ENCODE measurements at places on chromosomes 5 and 9.

- no peak for DNase-seq
Measured at GRCh38 chr5:72281764-72282499, 38.1 kb downstream of the MRPS27 start.

DNA sequence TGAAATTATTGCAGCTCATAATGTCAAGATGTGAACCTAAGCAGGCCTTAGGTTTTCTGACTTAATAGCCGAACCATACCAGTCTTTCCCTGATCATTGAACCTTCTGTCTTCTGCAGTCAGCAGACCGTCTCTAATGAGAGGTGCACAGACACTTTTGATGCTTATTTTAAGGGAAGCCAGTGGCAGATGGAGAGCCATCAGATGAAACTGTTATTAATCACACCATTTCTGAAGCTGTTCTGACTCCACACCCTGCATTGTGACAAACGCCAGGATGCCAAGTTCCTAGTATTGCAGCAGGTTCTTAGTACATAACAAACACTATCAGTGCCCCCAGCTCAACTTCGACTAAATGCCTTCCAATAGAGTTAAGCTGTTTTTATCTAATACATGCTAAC, 43.0 kb downstream of the PIK3R1 start:
- DNase-seq: no peak

- no peak for DNase-seq
Measured at GRCh38 chr5:67648201-67648671, 451.6 kb upstream of the CD180 start.

DNA sequence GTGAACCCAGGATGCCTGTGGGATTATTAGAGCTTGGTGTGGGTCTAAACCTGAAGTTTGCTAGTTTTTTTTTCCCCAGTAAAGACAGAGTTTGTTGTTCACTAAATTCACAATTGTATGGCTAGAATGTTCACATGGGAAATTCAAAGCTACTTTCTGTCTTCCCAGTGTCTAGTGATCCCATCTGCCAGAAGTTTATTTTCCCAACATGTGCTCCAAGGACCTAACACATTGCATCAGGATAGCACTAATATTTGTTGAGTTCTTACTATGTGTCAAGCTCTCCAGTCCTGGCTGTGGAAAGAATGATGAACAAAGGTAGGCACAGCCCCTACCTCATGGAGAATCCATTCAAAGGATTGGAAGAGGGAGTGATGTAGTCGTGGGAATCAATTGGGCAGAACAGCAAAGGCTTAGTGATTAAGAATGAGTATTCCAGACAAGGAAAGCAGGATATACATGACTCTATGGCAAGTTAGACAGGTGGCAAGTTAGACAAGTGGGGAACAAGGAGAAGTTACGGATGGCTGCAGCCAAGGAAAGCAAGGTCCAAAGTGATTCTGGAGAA, 521.5 kb upstream of the WWC1 start:
- DNase-seq: no peak

GRCh38 chr5:90558344-90559192, at the start of gene ADGRV1:
Gene ADGRV1, plus strand, starts transcription at chr5:90558797. Its CDS starts 99 bp downstream, at chr5:90558896.
- no peak for DNase-seq

GRCh38 chr9:134130503-134131375, 5.1 kb upstream of the WDR5 start:
- DNase-seq: no peak

- DNase-seq: no peak
Measured at GRCh38 chr5:180109920-180110319, 38.4 kb upstream of the RNF130 start.

- no peak for DNase-seq
Measured at GRCh38 chr5:34656700-34657273, 659 bp downstream of the RAI14 start.

DNA sequence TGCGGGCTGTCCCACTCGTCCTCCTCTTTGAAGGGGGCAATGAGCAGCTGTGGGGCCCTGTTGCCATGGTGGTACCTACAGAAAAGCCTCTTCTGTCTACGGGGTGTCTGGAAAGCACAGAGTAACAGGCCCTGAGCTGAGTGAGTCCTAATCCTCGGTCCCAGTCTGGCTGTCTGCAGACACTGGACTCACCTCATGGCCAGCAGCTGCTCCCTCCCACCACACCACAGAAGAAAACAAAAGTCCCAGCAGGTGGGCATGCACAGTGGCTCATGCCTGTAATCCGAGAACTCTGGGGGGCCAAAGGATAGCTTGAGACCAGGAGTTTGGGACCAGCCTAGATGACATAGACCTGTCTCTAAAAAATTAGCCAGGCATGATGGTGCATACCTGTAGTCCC, 19.9 kb downstream of the P4HA2 start:
- no peak for DNase-seq

- DNase-seq: no peak
Measured at GRCh38 chr9:21836437-21837161, 34.2 kb downstream of the MTAP start.

GRCh38 chr5:9339206-9339818, 206.6 kb downstream of the SEMA5A start:
- DNase-seq: no peak

GRCh38 chr5:23482642-23483041, 24.8 kb upstream of the PRDM9 start:
- no peak for DNase-seq
